T47D (cell line): ENCODE measurements at places on chromosomes 11 and 22.
A peak's percentile ranks its signal among the peaks of the same experiment; 100 is the strongest.

DNA sequence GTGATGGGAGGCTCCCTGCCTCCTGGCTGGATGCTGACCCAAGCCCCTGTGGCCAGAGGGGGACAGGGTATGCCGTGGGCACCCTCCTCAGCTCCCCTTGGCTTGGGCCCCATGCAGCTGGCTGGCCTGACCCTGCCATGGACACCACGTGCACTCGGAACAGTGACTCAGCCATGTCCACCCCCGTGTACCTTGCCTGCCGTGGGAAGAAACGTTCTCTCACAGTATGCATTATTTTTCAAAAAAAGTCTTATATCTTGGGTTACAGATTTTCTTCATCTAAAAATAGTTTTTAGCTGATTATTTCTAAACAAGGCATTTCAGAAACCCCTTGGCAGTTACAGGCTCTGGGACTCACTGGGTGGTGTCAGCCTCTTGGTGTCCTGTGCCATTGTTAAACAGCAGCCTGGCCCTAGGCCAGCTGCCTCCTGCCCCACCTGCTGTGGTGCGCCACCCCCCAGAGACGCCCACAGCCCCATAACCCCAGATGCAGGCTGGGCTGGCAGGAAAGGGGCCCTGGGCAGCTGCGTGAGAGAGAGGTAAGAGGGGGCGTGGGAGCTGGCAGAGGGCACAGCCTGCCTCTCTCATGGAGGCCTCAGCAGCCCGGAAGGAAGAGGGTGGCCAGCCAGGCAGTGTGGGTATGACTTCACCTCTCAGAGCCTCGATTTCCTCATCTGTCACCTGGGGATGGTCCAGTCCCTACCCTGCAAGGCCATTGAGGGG lies 99.8 kb downstream of the MORC2 start:
- no peak for DNase-seq

GRCh38 chr11:870127-870413 lies 27.4 kb downstream of the TSPAN4 start:
- DNase-seq = no peak

DNA sequence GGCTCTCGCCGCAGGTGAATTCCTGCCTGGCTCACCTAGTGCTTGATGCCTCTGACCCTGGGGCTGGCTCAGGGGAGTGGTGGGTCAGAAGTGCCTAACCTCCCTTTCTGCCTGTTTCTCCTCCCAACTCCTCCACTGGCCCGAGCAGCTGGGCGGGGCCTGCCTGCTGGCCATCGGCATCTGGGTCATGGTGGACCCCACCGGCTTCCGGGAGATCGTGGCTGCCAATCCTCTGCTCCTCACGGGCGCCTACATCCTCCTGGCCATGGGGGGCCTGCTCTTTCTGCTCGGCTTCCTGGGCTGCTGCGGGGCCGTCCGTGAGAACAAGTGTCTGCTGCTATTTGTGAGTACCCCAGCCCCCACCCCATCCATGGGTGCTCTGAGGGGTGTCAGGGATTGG lies 41.1 kb downstream of the TP53I11 start:
- DNase-seq = no peak

GRCh38 chr11:2290351-2290841 lies 11.3 kb downstream of the C11orf21 start:
- DNase-seq = no peak

- peak; percentile 48 for DNase-seq
These were observed 45.4 kb upstream of the ANO3 start for GRCh38 chr11:26286472-26287066.

- peak; percentile 84 for DNase-seq
These were observed 543.7 kb upstream of the RAG2 start for GRCh38 chr11:37141707-37142106.

- no peak for DNase-seq
These were observed 32.4 kb downstream of the ST3GAL4 start for GRCh38 chr11:126387857-126388256.

DNA sequence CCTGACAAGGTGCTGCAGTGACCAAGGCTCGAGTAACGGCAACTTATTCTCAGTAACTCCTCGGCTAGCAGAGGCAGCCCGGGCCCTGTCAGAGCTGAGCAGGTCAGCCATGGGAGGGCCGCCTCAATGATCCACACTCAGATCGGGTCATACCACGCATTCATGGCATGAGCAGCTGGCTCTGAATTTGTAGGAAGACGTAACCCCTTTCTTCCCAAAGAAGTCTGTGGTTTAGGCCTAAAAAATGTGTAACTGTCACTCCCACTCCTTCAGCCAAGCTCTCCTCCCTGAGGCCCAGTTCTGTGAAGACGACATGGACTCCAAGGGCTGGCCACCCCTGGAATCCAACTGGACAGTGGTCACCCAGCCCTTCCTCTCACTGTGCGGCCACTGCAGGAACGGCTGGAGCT lies 30.0 kb downstream of the PPP2R1B start:
- DNase-seq = no peak

GRCh38 chr22:32584650-32585049 lies 110.0 kb downstream of the FBXO7 start:
- no peak for DNase-seq
